ENCODE measurements at places on chromosomes 7 and 10.

DNA sequence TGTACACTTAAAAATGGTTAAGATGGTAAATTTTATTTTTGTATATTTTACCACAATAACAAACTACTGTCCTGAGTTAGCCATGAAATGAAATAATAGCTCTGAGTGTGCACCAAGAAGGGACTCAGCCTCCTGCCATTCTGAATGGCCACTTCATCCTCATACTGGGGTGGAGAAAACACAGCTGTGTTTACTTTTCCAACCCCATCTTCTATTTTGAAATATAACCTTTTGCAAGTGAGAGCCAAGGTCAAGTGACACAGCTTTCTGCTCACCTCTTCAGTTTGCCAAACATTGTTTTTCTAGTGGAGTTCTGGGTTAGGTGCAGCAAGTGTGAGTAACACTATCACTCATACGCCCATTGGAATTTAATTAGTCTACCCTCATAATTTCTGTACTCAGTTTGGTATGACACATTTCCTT is 107.4 kb upstream of the GLCCI1 start:
- no peak for DNase-seq

- no peak for DNase-seq
These were observed 119.9 kb downstream of the ADCYAP1R1 start for GRCh38 chr7:31171984-31172383.

- DNase-seq, result no peak
These were observed 1365.3 kb downstream of the GATA3 start for GRCh38 chr10:9419757-9420156.

DNA sequence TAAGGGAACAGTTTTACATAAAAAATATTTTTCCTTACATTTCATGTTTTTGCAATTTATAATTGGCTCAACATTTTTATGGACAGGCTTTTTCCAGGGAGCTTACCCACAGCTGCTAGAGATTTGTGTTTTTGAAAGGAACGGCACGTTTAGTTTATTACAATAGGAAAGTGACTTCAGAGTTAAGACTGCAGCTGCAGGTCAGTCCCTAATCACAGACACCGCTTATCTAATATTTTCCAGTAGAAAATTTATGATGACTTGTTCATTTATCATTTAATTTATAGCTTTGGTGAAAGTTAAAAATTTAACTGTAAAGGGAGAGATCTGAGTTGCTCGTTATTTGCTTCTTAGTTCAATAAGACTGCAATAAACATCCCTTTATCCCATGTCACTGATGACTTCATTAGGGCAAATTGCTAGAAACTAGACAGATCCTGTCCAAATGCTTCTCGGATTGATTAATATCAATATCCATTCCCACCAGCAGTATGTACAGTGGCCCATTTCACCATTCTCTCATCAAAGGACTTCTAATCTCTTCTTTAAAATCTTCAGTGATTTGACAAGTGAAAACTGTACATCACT is 97.0 kb upstream of the ODAD2 start:
- no peak for DNase-seq

DNA sequence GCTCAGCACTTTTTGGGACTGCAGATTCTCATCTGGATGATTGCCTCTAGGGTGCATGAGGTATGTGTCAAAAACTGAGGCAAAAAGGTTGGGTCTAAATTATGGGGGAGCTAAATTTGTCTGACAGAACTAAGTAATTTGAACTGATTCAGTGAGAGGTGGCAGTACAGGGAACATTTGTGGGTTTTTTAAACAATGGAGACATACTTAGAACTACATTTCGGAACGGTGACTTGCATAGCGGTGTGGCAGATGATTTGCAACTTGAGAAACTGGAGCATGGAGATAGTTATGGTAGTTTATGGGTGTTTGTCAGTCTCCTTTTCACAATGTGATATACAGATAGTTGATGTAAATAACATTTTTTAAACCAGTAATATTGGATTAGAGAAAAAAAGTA is 14.6 kb downstream of the TBC1D12 start:
- DNase-seq, result no peak

DNA sequence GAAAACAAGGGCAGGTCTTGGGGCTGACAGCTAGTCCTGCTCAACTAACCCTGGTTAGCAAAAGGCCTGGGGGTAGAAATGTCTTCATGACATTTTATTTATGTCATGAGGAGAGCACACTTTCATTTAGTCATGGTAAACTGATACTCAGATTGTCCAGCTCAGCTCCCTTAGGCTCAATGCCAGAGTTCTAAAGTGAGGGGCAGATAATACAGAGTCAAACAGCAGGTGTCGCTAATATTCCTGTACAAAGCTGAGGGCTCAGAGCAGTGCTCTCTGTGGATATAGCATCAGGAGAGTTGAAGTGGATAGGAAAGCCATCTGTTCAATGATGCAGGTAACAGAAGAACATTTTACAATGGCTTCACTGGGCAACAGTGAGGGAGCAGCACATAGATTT is 26.8 kb upstream of the CALCR start:
- DNase-seq, result no peak

GRCh38 chr10:132972986-132973902 is 30.9 kb upstream of the CFAP46 start:
- no peak for DNase-seq

GRCh38 chr10:24209432-24209771 is 464 bp downstream of the KIAA1217 start:
- DNase-seq, result no peak

DNA sequence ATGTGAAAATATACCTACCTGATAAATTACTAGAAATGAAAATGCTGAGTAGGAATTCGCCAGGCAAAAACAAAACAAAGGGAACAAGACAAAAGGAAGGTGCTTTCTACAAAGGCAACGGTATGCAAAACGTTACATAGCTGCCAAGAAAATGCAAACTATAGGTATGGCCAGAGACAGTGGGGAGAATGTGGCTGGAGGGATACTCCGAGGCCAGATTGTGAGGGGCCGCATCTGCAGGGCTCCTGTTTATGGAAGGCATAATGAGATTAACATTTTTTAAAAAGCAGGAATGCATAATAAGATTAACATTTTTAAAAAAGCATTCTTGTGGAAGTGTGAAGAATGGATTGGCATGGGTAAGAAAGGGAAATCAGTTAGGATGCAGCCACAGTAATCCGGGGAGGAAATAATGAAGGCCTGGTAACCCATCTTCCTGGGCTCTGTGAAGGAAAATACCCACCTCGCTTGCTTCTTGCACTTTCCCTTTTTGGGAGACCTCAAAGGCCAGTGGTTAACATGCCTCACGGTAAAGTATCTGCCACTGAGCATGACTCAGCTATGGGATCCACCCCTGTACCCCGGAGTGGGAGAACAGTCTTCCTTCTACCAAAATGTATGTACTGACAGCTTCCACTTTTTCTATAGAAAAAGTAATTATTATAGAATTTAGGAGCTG is 145.8 kb upstream of the LRRN3 start:
- DNase-seq, result no peak

DNA sequence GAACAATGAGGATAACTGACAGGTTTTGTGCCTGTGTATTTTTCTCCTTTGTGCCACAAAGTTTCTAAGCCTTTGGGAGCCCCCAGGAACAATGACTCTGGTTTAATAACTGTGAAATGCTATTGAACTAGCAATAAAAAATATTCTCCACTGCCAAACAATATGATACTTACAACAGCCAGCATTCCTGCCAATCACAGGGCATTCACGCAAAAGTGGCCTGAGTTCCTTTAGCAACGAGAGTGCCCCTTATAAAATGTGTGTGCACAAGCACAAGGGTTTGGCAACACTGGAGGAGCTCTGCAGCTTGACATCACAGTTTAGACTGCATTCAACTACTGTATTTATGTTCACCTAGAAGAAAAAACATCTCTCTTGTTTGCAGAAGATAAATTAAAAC is 412.9 kb upstream of the NFE2L3 start:
- no peak for DNase-seq

DNA sequence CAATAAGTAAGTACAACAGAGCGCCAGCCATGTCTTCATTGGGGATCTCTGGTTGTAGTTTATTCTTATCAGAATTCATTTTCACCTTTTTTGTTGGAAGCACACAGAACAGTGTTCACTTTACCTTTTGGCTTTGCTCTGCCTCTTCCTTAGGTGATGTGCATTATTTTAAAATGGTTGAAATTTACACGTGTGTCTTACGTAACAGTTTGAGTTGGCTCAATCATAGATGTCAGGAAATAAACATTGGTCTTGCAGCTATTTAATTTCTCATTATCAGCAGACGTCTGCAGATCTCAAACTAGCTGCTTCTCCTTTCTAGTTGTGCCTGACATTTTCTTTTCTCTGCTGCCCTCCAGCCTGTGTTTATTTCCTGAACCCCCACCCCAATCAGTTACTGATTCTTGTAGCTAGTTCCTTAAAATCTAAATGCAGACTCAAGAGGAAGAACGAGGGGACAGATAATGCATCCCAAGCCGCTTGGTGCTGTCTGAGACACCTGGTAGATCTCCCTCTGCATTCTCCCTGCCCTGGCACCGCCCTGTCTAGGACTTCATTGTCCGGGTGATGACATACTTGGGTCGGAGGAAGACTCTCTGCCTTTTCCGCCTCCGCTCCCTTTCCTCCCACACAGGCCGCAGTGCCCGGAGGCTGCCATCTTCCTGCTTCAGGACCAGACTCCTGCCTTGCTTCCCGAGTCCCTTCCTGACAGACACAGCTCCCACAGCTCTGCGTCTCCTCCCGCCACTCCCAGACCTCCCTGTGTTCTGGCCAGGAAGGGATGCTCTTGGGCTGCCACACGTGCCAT is 108.2 kb downstream of the ANKRD61 start:
- no peak for DNase-seq

DNA sequence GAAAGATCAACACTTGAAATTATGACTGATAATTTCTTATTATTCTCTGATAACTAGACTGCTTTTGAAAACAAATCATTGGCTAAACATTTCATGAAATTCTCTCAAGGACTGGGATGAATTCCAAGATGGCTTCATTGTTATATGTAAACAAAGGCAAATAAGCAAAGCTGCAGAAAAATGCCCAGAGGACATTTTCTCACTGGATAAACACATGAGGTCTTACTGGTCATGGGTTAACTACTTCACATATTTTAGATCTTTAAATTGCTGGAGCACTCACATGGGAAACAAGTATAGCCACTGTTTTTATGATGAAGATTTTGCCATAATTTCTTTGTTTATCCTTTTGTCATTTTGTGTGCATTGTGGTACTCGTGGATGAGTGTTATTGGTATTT is 239.1 kb downstream of the PHF14 start:
- no peak for DNase-seq

DNA sequence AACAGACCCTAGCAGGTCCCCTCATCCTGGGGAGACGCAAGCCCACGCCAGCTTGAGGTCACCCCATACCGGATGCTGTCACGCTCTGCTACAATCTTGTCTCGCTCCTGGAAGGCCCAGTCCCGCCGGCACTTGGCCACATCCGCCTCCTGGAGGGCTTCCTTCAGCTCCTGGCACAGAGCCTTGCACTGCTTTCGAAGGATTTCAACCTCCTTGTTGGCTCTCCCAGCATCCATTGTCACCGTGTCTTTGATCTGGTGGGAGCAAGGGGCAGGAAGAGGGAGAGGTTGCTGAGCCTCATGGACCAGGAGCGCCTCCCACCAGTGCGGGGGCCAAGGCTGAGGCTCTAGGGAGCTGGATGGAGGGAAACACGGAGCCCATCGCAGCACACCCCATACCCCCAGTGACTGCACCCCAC is 90.9 kb downstream of the DLG5 start:
- no peak for DNase-seq

All from GM18507 (cell line).